ENCODE measurements at places on chromosomes 6 and 20. TPM values are rescaled to one million over a fixed set of nuclear protein-coding genes. Genes with fewer than 3 reads are reported as not detected.

Gene EPPIN
- total RNA-seq = 0.68 TPM

Gene ANKRD66
- total RNA-seq = not detected

Gene CALHM5
- total RNA-seq = 3.0 TPM

Gene HLA-DRB5
- total RNA-seq = 27.1 TPM

Gene C20orf144
- total RNA-seq = not detected

Gene VSX1
- not detected for total RNA-seq

GRCh38 chr6:104095661-104096416, 763.9 kb downstream of the HACE1 start:
- no peak for DNase-seq

DNA sequence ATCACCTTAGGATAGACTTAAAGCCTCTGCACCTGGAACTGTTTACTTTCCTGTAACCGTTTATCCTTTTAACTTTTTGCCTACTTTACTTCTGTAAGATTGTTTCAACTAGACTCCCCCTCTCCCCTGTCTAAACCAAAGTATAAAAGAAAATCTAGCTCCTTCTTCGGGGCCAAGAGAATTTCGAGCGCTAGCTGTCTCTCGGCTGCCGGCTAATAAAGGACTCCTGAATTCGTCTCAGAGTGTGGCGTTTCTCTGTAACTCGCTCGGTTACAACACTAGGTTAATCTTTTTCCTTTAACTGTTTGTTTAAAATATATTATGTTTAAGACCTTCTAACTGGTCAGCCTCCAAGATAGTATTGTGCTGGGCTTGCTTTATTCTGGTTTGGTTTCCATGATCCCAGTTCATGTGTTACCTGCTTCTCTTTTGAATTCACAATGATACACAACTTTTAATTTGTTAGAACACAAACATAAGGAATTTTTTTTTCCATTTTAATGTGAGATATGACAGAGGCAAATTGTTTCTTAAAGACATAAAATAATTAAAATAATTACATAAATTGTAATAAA, 8.7 kb upstream of the NQO2 start:
- DNase-seq = no peak

DNA sequence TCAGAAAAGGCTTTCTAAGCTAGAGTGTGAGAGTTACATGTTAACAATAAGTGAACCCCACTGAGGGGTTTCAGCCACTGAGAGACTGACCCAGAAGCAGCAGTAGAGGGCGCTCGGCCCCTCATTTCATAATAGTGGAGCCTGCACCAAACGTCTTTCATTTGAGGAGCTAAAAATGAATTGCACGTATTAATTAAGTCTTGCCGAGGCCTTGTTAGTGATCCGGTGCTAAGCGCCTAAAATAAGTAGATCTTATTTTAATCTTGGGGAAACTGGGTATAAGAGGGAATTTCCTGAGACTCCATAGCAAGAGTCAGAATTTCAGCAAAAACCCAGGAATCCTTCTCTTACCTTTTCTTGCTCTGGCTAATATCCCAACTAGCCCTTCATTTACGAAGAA, 209.7 kb downstream of the FARS2 start:
- DNase-seq = peak; percentile 68

- no peak for DNase-seq
Measured at GRCh38 chr6:53845280-53846195, 50.7 kb downstream of the LRRC1 start.

DNA sequence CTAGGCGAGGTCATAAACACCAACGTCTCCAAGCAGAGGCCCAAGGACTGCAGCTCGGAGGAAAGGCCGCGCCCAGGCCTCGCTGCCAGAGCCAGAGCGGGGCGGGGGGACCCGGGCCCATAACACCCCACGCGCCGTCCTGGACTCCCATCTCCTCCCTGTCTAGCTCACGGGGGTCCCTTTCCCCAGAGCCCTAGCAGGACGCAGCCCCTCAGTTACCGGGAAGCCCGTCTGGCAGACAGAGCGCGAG, 44.9 kb downstream of the MDFI start:
- DNase-seq = no peak

GRCh38 chr6:13030396-13030795, 297.9 kb downstream of the TBC1D7 start:
- no peak for DNase-seq

- DNase-seq = peak; percentile 87
Measured at GRCh38 chr6:138545621-138545980, 46.3 kb upstream of the NHSL1 start.

DNA sequence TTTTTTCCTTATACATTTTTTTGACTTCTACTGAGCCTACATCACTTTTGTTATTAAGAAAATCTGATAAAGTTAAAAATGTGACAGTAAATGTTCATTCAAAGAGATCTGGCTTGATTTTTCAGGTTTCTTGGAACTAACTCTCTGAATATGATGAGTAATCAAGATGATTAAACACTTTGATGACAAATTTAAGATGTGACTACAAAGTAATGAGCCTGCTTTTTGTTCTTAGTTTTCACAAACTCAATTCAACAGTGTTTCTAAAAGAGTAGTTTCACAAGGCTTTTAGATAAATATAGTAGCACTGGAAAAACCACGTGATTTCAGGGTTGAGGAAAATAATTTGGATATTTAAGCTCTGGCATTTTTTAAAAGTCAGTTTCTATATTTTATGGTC, 37.9 kb upstream of the HDDC2 start:
- DNase-seq = no peak

- DNase-seq = no peak
Measured at GRCh38 chr6:100344761-100345160, 120.0 kb downstream of the SIM1 start.

- no peak for DNase-seq
Measured at GRCh38 chr6:43789447-43789846, 19.4 kb downstream of the VEGFA start.

GRCh38 chr6:97702248-97702647, 419.2 kb upstream of the MMS22L start:
- no peak for DNase-seq
